Activated T-helper 2 cell treated with anti-CD3 and anti-CD28 coated beads, Interferon-gamma antibody, Interleukin-2, Interleukin-4, amounts not matched to agents 10 μg/mL and 5 μg/mL and 100 μg/mL, durations not matched to agents 14 hours and 24 hours and 36 hours (primary cell): ENCODE measurements at places on chromosomes 5 and 9. TPM values are rescaled to one million over a fixed set of nuclear protein-coding genes. Genes with fewer than 3 reads are reported as not detected.

RNF183 gene
- total RNA-seq = 0.30 TPM in 1 of 2 replicates, not detected in the other

FREM1 gene
- not detected in 2 replicates for total RNA-seq

DNA sequence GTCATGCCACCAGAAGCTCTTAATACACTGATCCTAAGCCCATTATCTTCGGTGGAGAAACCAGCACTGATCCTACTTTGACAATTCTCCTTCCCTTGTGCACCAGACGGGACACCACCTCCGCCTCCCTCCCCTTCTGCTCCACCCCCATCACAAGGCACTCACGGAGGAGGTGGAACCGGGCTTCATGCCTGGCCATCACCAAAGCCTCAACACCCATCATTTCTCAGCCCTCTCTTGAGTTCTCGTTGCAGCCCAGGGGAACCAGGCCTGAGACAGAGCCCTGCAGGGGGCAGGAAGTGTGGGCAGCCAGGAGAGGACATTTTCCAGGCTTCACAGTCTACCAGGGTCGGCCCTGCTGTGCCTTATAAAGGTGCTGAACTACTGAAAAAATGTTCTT lies 160.5 kb downstream of the GOLPH3 start:
- no peak for DNase-seq

DNA sequence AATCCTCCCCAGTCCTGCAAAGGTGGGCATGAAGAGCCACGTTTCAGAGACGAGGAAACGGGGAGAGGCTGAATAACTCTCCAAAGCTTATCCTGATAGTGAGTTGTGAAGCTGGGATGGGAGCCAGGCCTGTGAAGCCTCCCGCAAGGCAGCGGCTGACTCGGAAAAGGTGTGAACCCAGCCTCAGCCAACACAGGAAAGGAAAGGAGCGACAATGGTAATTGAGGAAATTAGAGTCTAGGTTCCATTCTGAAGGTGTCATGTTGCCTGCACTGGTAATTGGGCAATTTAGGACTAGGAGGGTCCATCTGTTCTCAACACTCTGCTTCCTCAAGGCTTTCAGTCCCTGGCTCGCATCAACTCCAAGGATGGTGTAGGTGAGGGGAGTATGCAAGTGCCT lies 83.4 kb downstream of the LIFR start:
- DNase-seq = no peak

GRCh38 chr5:98942847-98943246 lies 14.0 kb upstream of the CHD1 start:
- DNase-seq = no peak

- no peak for DNase-seq
These were observed 1980.0 kb upstream of the CDH6 start for GRCh38 chr5:29213475-29213874.

DNA sequence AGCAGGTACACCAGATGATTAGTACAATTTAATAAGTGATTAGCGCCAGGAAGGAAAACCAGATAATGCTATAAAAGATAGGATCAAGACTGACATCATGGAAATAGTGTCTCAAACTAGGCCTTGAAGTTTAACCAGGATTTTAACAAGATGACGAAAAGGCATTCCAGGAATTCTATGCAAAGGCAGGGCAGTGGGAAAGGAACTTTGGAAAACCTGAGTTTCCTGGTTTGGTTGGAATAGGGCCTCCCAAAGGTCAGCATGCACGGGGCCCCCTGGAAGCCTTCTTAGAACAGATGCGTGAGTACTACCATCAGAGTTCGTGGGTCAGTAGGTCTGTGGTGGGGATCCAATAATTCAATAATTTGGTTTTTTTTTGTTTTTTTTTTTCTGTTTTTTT lies 935.2 kb upstream of the DMAC1 start:
- no peak for DNase-seq

DNA sequence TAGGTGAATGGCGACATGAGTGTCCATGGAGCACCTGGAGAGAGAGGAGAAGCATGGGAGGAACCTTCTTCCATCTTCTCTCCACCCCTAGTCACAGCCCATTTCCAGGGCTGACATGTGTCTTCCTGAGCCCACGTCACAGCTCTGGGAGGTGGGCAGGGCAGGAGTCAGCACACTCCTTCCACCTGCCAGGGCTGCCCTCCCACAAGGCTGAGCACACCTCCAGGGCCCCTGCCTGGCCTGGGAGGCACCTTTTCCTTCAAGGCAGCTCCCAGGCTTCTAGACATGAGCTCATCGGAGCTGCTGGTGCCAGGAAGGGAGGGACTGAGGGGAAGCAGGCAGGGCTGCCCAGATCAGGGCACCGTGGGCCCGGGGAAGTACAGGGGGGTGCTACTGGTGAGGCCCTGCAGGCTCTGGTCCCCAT lies 13.6 kb upstream of the SYNPO start:
- no peak for DNase-seq

ARHGAP26 gene
- total RNA-seq = 13.6 and 15.1 TPM in 2 replicates

GALNT12 gene
- total RNA-seq = 2.3 and 2.8 TPM in 2 replicates

- DNase-seq = no peak
These were observed 33.8 kb upstream of the ACO1 start for GRCh38 chr9:32350682-32351081.

DNA sequence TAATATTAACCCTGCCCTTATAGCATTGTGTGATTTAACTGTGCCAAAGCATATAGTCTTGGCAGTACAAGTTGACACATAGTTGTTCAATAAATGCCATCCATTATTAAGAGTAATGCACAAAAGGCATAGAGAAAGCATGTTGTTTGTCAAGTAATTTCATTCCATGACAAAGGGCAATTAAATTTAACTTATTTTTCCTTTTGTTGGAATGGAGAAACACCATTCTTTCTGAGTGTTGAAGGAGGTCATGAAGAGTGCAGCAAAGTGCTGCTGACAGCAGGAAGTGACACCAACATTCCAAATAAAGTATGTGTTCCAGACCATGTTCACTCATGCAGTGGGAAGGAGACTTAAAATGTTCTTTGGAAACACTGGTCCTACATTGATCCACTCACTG lies 29.1 kb downstream of the ANKDD1B start:
- DNase-seq = no peak

UGT3A2 gene
- not detected in 2 replicates for total RNA-seq

GRCh38 chr5:78801413-78801812 lies 152.8 kb upstream of the LHFPL2 start:
- no peak for DNase-seq

- DNase-seq = no peak
These were observed 138.9 kb downstream of the RGS3 start for GRCh38 chr9:113602126-113603047.

- no peak for DNase-seq
These were observed 17.6 kb upstream of the SETX start for GRCh38 chr9:132372177-132373095.

PLAC8L1 gene
- 0.71 and 0.74 TPM in 2 replicates for total RNA-seq

GRCh38 chr5:158422653-158423515 lies 563.9 kb upstream of the CLINT1 start:
- no peak for DNase-seq
